ENCODE measurements at places on chromosomes 3 and 15. TPM values are rescaled to one million over a fixed set of nuclear protein-coding genes. Genes with fewer than 3 reads are reported as not detected.
A peak's percentile ranks its signal among the peaks of the same experiment; 100 is the strongest.

GRCh38 chr3:62798000-62798399, 77.2 kb downstream of the CADPS start:
- peak; percentile 44 for ATAC-seq

- no peak for ATAC-seq
Observed at GRCh38 chr3:34998902-34999301, 640.4 kb upstream of the ARPP21 start.

DNA sequence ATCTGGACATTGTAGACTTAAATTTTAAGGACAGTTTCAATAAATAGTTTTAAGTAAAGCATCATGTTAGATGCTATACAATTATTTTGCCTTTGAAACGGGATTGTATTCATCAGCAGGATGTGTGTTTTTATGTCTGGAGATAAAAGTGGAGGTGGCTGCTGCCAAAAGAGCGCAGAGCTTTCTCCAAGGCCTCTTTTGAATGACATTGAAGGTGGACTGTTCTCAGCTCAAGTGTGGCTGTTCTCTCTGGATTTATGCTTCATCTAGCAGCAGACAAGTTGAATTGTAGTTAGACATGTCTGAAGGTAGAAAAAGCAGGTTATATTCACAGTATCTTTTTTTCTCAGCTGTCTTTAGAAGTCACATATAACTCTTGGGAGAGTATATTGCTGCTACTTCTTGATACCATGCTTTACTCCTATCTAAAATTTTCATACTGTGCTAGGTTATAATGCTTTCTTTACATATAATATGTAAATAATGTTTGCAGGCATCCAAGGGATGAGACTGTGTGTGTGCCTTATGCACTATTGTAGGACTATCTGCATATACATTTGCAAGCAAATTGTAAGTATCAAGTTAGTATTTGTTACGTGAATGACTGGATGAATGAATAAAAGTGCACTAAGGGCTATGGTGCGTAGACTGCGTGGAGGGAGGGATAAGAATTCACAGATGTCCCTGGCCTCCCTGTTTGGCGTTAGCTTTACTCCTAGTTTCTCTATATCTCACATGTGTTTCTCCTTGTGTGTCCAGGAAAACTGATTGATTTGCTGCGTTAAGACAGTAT, 340.1 kb downstream of the NAALADL2 start:
- no peak for ATAC-seq

The MYRIP gene
- 3.1 TPM for total RNA-seq

DNA sequence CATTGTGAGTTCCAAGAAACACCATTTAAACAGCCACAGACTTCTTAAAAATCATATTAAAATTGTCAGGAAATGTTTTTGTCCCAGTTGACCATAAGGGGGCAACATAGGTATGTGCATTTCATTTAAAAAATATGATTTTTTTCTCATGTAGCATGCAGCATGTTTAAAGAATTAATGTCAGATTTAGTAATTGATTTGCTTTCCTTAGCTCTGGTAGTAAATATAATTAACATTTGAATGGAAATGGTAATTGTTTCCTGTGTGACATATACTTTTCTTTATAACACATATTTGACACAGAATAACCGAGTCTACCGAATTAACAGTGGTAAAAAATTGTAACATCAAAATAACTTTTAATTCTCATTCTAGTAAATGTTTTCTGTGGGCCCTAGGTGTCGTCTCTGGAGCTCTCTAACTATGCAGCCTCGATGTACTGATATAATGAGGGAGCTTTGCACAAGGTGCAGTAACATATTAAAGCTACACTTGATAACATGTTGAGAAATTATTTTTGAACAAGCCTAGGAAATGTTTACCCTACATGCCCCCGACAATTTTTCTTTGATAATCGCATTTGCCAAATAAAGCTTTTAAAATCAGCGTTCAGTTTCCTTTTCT, 34.9 kb downstream of the NXPE3 start:
- no peak for ATAC-seq

The SCN11A gene
- 0.46 TPM for total RNA-seq

DNA sequence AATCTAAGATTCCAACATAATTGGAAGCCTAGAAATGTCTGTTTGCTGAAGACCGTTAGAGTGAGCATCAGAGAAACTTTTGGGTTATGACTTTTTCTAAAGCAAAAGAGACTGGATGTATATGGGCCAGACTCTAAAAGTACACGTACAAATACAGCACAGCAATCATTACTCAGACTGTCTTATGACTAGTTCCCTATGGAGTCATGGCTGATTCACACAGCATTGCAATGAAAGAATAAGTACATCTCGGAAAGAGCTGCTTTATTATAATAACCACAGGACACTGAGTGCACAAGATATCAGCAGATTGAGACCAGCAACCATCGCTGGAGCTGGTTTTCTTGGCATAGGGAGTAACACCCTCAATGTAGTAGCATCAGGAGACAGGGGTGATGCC, 618.6 kb downstream of the NLGN1 start:
- peak; percentile 15 for ATAC-seq

- ATAC-seq: no peak
Observed at GRCh38 chr3:64773137-64773536, 85.3 kb upstream of the ADAMTS9 start.

- no peak for ATAC-seq
Observed at GRCh38 chr3:98746882-98747281, 16.3 kb upstream of the ST3GAL6 start.
